ENCODE measurements at places on chromosomes 3 and 15.

GRCh38 chr3:113079218-113079961 lies 88.6 kb downstream of the GTPBP8 start:
- DNase-seq: no peak

GRCh38 chr3:147427746-147428145 lies 18.6 kb downstream of the ZIC1 start:
- no peak for DNase-seq

DNA sequence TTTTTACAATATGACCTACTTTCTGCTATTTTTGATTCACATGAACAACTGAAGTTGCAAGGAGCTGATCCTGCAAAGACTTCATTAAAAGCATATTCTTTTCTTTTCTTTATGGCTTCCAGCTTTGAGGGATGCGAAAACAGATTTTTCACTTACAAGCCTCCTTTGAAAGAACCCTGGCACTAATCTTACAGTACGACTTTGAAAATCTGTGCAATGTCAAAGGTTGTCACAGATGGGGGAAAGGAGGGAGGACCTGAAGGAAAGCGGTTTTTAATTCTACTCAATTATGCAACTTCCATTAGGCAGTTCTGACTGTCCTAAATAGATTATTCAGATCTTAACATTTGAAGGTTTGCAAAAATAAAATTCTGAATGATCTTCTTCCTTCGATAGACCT lies 130.5 kb downstream of the TNIK start:
- DNase-seq: no peak

GRCh38 chr3:195863121-195864061 lies 45.0 kb downstream of the TNK2 start:
- peak; percentile 41 for DNase-seq

- no peak for DNase-seq
These were observed 34.9 kb upstream of the GAP43 start for GRCh38 chr3:115588201-115589115.

DNA sequence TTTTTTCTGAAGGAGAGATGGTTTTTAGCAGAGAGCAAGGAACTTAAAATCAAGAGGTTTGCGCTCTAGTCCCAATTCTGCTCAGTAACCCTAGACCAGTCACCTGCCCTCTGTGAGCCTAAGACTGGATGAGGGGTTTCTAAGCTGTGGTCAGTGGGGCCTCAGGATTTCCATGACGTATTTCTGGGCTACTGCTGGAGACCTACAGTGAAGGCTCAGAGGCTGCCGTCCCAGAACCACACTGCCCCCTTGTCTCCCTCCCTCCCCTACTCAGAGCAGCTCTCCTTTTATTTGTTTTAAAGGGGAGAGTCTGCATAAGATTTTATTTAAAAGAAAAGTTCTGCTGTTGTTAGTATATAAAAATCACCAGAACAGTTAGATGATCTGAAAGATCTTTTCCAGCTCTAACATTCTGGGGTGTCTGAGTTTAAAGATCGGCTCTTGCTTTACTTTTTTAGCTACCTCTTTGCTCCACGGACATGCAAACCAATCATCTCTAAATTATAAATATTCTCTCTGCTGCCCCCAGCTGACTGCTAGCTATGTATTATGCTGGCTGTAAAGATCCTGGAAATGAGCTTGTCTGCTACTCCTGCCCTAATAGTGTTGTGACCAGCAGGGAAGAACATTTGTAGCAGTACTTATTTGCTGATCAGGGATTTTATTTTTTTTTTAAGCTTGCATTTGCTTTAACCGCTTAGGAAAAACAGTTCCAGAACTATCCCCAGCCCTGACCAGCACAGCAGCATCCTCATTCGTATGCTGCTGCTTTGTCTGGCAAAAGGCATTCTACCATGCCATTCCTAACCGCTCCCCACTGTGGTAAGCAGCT lies 28.6 kb upstream of the NDUFB4 start:
- peak; percentile 57 for DNase-seq

DNA sequence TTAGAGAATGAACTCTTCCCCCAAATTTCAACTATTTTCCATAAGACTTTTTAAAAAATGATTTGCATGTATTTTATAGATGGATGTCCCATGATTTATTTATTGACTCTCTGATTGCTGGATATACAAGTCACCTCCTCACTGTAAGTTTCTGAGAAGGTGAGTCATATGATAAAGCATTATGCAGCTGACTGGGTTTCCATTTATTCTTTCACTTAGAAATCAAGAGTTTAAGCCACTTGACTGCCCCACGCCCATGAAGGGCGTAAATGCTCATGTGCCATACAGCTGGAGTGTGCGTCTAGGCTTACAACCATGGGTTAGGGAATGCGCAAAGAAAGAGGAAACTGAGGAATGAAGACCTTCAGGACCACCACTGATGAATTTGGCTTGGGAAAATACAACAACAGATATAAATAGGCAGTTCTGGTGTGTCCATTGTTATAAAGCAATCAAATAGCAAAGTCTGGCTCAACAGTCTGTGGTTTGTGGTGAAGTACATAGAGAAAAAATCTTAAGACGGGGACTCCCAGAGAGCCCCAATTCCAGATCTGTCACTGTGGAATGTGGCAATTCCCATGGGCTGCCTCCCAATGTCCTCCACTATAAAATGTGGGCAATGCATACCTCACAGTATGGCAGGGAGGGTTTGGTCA lies 20.3 kb downstream of the SLCO2A1 start:
- DNase-seq: peak; percentile 70

- no peak for DNase-seq
These were observed 36.1 kb upstream of the EPHB3 start for GRCh38 chr3:184525337-184526087.

- DNase-seq: no peak
These were observed 144.6 kb downstream of the LPP start for GRCh38 chr3:188298585-188298984.

- peak; percentile 4 for DNase-seq
These were observed 959 bp downstream of the TPM1 start for GRCh38 chr15:63043335-63044076.

- DNase-seq: peak; percentile 55
These were observed 40.6 kb upstream of the NMNAT3 start for GRCh38 chr3:139718415-139718814.

Measured in ACHN (cell line).